Natural killer cell (primary cell): ENCODE measurements at places on chromosomes 16 and 17.

GRCh38 chr17:6940186-6940649 lies 55.6 kb upstream of the ALOX12 start:
- DNase-seq, result no peak

GRCh38 chr16:86044881-86045590 lies 146.1 kb downstream of the IRF8 start:
- DNase-seq, result peak; percentile 77

DNA sequence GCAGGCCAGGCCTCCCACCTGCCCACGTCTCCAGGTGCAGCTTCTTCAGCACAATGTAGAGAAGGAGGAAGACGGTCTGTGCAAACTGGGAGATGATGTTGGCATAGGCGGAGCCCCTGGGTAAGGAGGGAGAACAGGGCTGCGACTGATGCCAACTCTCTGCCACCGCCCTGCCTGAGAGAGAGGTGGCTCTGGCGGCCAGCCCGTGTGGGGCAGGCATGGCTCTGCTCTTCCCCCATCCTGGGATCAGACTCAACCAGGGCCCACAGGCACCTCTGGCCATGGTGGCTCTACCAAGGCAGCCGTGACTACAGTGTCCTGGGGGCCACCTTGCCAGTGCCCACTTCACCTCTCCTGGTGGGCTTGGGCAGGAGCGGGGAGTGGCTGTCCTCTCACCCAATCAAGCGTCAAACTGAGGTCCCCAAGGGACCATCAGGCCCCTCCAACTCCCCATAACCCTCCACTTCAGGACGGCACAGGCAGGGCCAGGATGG lies 8.6 kb downstream of the SLC47A2 start:
- no peak for DNase-seq

DNA sequence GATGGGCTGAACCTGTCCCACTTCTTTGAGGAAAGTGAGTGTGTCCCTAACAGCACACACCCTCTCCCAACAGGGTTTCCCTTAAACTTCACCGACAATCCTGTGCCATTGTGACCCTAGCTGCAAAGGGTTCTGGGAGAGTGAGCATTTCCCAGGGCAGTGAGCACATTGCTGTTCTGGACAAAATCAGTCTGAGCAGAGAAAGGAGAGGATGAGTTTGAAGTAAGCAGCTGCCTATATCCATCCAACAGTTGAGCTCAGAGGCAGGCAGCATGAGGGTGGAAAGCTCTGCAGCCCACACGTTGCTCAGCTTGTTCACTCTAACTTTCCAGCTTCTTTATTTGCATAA lies 296.5 kb upstream of the MAF start:
- DNase-seq, result no peak

GRCh38 chr16:57971848-57972247 lies 920 bp upstream of the CNGB1 start:
- DNase-seq, result no peak
